ENCODE measurements at places on chromosomes 4 and X. TPM values are rescaled to one million over a fixed set of nuclear protein-coding genes. Genes with fewer than 3 reads are reported as not detected.

CT47A1 gene
- total RNA-seq, result not detected

GYPE gene
- not detected for total RNA-seq

NOX1 gene
- total RNA-seq, result not detected

AREG gene
- total RNA-seq, result 2.3 TPM

DIAPH2 gene
- total RNA-seq, result 8.3 TPM

- no peak for DNase-seq
Observed at GRCh38 chr4:56052966-56053365, 104.2 kb downstream of the CEP135 start.

GRCh38 chr4:23337292-23337691, 552.6 kb downstream of the PPARGC1A start:
- no peak for DNase-seq

- no peak for DNase-seq
Observed at GRCh38 chrX:72107320-72107719, 24.4 kb downstream of the RTL5 start.

DNA sequence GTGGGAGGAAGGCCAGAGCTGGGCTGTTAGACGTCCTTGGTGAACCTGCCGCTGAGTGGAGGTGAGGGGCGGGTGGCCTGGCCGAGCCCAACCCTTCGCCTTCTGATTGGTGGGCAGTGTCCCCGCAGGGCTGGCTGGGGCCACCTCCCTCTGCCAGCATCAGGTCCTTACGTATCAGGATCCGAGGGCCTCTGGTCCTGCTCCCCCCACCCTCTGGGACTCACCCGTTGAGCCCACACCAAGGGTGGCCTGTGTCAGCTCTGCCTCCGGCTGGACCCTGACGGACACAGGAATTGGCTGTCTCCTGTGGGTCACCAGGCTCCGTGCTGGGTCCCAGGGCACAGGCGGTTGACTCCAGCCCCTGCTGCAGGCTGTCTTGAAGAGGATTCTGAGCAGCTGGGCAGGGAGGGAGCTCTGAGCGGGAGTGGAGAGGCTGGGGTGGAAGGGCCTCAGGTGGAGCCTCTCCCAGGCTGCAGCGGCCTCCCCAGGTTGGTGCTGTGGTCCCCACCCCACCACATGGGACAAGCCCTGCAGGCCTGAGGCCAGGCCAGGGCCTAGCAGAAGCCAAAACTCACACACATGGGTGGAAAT, 58.4 kb upstream of the NKX1-1 start:
- DNase-seq, result no peak

DNA sequence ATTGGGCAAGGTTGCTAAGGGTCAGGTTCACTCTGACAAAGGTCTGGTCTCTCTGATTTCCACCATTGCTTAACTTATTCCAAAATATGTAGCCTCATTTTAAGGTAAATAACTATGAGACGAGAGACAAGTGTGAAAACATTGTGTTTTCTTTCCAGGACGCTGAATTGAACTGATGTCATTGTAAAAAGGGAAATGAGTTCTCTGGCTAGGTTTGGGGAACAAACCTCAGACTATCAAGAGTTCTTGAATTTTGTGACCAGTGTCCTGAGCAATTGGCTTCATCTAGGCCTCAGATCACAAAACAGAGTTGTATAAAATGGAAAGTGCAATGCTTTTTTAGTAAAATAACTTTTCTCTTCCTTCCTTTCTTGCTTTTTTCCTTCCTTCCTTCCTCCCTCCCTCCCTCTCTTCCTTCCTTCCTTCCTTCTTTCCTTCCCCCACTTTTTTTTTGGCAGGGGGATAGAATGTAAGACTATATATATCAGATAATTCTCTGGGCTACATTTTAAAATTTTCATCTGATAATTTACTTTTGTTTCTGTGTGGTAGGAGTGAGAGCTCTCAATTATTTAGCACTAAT, 30.8 kb upstream of the CXCL8 start:
- DNase-seq, result no peak

GRCh38 chr4:35506161-35506560, 738.2 kb downstream of the ARAP2 start:
- no peak for DNase-seq

DNA sequence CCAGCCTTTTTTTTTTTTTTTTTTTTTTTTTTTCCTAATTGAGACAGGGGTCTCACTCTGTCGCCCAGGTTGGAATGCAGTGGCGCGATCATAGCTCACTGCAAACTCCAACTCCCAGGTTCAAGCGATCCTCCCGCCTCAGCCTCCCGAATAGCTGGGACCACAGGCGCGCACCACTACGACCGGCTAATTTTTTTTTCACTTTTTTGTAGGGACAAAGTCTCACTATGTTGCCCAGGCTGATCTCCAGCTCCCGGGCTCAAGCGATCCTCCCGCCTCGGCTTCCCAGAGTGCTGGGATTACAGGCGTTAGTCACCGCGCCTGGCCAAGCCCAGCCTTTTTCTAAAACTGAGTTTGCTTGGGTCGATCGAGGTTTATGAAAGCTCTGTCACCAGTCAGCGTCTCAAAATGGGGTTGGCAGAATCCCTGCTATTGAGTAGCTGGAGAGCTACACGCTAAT, 1.3 kb upstream of the OTUD5 start:
- peak; percentile 21 for DNase-seq

- DNase-seq, result no peak
Observed at GRCh38 chr4:38004062-38004461, 43.9 kb downstream of the PTTG2 start.

DNA sequence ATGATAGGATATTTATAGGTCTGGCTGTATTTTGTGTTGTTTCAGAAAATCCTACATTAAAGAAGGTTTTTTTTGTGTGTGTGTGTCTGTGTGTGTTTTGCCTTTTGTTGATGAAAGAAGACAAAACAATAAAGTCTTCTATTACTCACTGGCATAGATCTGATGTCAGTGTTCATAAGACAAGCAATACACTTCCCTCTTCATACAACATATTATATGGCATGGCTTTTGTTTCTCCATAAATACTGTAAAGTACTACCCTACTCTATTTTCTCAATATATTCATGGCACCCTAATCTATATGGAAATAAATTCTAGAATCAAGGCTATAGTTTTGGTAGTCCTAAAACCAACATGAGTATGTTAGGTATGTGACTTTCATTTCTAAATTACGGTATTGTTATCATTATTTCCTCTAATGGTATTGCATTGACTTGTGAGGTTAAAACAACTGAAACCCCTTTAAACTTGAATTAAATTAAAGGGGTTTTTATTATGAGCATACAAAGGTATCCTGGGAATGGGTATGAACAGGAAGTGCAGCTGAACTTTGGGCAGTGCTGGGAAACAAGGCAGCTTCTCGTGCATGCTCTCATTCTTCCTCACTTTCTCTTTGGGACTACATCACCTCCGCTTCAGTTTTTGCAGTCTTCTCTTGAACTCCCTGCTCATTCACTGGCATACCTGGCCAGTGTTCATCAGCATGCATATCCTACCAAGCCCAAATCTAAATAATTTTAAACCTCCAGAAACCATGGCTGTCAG, 70.5 kb upstream of the PRSS48 start:
- no peak for DNase-seq

DNA sequence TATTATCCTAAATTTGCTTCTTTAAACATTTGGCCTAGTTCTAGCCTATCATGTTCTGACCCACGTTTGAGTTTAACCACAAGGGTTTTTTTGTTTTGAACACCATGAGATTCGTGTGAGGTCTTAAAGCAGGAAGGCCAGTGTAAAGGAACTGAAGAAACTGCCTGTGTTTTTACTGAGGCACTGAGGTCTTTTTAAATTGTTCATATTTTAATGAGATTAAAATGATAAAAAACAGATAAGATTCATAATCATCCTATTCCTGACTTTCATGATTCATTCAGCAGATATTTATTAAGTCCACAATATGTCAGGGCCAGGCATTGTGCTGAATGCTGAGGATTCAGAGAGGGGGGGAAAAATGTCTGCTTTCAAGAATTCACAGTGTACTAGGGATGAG, 3.2 kb downstream of the RPS6KA3 start:
- no peak for DNase-seq

Data from HepG2 (cell line).